ENCODE measurements at places on chromosomes 2 and 18. TPM values are rescaled to one million over a fixed set of nuclear protein-coding genes. Genes with fewer than 3 reads are reported as not detected.

DNA sequence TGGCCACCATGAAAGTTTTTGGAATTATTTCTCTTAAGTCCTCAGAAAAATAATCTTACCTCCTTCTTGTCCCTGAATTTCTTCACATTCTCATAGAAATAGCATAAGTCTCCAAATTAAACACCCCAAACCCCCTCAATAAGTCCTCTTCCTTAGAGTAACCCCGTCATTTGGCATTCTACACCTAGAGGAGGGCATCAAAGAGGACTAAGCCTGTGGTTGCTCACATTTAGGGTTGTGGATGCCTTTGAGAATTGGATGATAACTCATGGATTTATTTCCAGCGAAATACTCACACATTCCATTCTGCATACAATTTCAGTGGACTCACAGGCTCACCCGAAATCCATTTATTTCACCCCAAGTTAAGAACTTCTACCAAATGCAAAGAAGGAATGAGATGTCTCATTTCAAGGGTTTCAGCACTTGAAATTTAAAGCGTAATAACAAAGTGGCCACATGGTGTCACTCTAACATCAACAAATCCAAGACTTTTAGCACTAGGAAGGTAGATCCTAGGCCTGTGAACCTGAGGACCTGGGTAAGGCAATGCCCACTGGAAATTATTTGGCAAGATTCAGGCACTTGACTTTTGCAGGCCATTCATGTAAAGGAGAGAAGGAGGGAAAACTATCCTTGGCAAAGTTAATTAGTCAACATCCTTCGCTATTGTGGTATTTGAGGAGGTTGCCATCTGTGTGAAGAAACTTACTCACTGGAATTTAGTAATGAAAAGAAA, 24.6 kb downstream of the DYTN start:
- DNase-seq = peak; percentile 50

DNA sequence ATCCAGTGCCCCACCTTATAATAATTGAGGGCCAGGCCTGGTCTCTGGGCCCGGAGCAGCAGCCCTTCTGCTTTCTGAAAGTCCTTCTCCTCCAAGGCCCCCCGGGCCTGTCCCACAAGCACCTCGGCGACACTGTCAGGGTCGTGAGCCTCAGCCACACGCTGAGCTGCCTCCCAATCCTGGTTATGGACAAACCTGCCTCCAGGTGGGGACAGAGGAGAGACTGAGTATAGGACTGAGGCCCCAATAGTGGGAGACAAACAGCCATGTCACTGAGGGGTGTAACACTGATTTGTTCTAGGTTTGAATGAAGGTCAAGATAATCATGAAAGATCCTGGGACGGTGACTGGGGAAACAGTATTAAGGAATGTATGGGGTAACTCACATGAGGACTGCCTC, 11.8 kb downstream of the KRTCAP3 start:
- DNase-seq = no peak

- DNase-seq = no peak
These were observed 83.4 kb upstream of the MAPRE2 start for GRCh38 chr18:34957864-34958259.

DNA sequence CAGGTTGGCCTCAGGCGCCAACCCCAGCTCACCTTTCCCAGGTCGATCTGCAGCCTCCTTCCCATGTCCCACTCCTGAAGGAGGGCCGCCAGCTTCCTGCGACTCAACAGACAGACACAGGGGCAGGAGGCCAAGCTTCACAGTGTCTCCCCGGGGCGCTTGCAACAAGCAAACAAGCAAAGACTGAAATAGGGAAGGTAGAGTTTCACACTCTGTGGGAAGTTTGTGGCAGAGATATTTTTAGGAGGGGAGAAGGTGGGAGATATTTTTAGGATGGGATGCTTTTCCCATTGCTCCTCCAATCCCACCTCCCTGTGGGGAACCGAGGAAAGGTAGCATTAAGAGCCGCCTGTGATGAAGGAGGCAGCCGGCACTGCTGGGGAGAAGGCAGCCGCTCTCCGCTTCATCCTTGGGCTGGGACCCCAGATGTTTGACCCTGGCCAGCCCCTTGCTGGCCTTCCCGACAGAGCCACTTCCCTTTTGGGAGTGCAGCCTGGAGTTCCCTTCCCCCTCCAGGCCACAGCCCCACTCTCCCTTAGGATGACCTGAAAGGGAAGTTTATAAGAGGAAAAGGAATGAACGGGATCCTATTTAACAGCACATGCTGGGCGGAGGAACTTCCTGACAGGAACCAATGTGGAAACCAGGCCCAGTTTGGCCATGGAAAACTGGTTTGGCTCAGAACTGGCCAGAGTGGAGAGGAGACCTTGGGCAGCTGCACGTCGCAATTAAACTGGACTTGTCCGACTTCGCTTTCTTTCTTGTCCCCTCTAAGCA, 142.2 kb upstream of the SMAD2 start:
- no peak for DNase-seq

FLACC1 gene
- 0.80 TPM for total RNA-seq

ASXL3 gene
- 1.3 TPM for total RNA-seq

UPP2 gene
- total RNA-seq = not detected
